ENCODE measurements at places on chromosomes 12 and 14. TPM values are rescaled to one million over a fixed set of nuclear protein-coding genes. Genes with fewer than 3 reads are reported as not detected.

Gene DDN
- 75.3 TPM for polyA plus RNA-seq

Gene PPFIA2
- 7.0 TPM for polyA plus RNA-seq

Gene LHX5
- polyA plus RNA-seq, result not detected

Gene CEBPE
- 0.22 TPM for polyA plus RNA-seq

Gene PPM1H
- polyA plus RNA-seq, result 26.9 TPM

Measured in renal cortex interstitium (tissue), 15 donors.